ENCODE measurements at places on chromosomes 1 and 21.
A peak's percentile ranks its signal among the peaks of the same experiment; 100 is the strongest.

DNA sequence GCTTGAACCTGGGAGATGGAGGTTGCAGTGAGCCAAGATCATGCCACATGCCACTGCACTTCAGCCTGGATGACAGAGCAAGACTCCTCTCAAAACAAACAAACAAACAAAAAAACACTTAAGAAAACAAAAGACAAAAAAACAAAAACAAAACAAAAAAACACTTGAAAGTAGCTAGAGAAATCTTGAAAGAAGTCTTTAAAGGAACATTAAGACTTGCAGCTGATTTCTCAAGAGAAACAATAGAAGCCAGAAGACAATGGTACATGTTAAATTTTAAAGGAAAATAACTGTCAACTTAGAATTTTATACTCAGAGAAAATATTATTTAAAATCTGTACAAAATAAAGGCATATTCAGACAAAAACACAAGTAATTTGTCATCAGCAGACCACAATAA lies 71.3 kb downstream of the HLX start:
- peak; percentile 19 for DNase-seq

- peak; percentile 96 for DNase-seq
These were observed 19.7 kb upstream of the LMX1A start for GRCh38 chr1:165376041-165376810.

DNA sequence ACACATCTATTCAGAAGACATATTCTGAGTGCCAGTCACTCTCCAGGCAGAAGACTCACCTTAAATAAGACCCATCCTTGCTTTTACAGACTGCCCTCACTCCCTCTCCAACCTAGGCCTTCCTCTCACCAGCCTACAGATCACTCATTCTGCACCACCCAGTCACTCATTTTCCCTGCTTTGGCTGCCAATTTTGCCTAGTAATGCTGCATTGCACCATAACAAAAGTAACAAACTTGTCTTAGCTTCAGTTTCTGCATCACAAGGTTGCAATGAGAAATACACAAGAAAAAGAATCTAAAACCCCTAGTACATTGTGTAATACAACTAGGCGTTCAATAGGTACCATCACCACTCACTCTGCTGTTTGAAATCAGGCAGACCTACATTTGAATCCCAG lies 292.4 kb downstream of the PLPP3 start:
- DNase-seq: peak; percentile 40

DNA sequence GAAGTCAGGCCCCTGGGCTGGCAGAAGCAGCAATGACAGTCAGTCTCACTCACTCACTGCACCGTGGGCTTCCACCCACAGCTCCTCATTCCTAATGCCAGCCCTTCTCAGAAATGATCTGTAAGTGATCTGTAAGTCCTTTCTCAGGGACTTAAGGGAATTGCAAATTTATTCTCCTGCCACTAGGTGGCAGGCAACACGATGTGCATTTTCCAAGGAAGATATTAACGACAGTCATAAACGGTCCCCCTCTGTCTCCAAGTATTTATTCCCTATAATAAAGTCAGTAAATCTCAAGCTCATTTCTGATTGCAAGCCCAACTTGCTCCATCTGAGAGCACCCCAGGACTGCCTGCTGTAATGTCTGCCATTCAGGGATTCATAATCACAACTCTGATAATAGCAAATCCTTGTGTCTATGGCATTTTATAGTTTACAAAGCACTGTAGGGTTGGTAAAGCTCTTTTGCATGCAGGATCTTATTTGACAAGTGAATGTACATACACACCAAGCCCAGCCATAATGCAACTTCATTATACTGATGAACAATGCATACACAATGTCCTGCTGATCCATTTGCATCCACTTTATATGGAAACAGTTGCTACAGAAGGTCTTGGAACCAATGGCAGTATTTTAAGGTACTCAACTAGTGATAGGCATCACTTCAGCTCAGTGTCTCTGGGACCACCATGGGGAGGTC lies 380.5 kb upstream of the CAMK1G start:
- DNase-seq: peak; percentile 67

DNA sequence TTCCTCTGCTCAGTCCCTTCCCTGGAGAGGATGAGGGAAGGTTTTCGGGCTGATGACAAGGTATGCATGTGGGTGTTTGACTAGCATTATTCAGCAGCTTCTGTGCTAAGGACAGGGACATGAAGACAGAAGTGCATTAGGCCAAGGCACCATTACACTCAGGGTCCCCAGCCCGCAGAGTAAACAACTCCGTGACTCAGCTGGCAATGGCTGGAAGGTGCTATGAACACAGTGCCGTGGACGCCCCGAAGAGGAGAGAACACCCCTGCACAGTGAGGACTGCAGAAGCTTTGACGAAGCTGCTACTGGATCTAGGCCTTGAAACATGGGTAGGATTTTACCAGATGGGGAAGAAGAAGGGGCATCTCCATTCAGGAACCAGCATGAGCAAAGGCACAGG lies 13.7 kb upstream of the EPS8L3 start:
- no peak for DNase-seq

GRCh38 chr1:239757716-239758115 lies 334.0 kb upstream of the FMN2 start:
- DNase-seq: no peak

DNA sequence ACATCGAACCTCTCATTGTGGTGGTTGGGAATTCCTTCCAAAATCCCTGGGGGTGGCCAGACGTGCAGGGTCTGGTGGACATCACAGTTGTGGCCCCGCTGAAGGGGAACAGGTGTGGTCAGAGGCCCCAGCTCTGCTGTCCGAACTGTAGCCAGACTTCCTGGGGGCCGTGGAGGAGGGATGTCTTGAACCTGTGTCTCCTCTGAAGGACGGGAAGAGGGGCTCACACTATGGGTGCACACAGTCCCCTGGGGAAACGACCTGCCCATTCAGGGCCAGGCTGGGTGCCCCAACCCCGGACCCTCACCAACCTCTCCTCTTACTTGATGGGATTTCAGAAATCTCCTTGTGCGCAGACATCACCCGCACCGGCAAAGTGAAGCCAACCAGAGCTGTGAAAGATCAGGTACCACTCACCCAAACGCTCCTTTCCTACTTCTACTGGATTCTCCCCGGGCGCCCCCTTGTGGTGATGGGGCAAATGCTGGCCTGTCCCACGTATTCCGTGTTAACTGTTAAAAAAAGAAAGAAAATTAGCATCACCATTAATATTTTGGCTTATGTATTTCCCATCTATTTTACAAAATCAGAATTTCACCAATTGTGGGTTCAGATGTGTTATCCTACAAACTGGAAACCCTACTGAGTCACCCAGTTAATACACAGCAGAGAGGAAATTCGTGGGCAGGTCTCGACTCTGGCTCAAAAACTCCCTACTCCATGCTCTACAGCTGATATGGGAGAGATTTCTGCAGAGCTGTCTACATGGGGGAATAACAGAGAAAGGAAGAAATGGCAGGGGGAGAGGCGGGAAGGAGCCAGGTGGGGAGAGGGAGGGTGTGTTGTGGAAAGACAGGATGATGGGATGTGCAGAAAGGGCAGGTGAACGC lies 28.1 kb downstream of the PADI4 start:
- peak; percentile 53 for DNase-seq

DNA sequence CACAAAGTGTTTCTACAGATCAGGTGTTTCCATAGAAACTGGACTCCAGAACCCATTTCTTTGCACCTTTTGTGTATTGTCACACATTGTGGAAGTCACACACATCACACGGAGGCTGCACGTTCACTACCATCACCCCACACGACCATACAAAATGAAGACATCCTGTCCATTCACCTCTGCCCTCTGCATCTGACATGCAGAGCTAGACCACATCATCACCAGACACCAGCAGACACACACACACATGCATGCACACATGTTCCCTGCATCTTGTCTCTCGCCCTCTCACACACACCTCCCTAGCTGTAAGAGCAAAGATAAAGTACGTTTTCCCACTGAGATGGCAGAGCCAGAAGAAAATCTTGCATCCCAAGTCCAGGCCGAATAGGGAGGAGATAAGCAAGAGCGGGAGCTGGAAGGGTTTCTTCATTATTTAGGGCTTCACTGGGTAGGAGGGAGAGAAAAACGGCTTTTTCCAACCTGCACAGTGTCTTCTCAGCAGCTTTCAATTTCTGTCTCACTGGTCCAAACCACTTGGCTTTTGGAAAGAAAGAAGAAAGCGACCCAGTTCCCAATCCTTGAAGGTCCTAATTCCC lies 709 bp downstream of the PRELP start:
- no peak for DNase-seq

GRCh38 chr21:44579833-44580144 lies 615 bp downstream of the KRTAP10-5 start:
- no peak for DNase-seq

DNA sequence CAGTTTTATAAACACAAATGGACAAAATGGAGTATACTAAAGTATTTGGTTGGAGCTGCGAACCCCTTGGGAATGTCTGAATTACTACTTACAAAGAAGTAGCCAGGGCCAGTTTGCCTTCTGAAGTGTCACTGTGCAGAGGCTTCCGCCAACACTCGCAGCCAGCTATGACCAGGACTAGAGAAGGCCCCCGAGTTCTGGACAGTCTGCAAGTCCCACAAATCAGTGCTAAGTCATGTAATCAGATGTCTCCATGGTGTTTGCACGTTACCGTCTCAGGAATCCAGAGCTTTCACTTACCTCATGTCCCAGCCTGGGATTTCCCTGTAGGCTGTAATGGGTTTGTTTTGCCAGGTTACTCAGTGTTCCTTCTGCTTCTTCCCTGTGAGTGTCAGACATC lies 106.6 kb upstream of the SPAG17 start:
- DNase-seq: peak; percentile 25

- DNase-seq: no peak
These were observed 78.1 kb upstream of the PTBP2 start for GRCh38 chr1:96643519-96643918.

DNA sequence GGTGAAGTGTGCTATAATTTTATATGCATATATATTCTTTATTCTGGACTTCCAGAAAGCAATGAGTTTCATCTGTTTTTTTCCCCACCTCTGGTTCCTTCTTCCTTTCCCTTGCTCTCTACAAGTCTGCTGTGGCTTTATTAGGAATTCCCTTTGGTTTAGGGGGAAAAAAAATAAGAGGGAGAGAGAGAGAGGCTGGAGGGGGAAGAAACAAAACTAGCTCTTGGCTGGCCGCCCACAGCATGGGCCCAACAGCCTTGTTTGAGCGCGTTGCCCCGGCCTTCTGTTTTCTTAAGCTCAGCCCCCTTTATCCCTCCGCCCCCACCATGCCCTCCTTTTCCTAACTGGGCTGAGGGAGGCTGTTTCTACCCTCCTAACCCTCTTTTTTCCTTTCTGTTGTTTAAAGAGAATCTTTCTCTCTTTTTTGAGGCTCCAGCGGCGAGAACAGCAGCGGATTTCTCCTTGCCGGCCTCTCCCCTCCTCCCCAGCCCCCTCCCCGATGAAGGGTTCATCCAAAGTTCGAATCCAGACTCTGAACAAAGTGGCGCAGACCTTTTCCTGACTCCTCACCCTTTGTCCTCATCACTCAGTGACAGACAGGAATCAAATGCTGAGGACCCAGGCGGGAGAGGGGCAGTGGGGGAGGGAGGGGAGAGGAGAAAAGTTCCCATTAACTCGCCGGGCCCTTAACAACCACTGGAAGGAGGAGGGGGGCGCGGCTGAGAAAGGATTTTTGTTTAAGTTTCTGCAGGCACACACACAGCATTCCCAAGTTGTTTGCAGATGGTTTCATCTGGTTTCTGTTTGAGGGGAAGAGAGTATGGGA lies 29.7 kb downstream of the PBX1 start:
- DNase-seq: peak; percentile 78

DNA sequence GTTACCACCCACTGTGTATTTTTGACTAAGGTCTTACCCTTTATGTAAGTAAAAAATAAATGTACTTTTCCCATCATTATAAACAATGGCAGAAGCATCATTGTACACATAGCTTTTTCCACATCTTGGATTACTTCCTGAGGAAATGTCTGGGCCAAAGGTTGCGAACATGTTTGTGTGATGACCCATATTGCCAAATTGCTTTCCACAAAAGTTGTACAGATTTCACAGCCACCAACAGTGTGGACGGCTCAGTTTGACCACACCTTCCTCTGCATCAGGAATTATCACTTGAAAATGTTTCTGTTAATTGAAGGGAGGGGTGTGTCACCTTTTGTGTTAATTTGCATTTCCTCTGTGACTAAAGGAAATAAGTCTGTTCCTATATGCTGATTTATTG lies 25.7 kb downstream of the AKNAD1 start:
- peak; percentile 86 for DNase-seq

DNA sequence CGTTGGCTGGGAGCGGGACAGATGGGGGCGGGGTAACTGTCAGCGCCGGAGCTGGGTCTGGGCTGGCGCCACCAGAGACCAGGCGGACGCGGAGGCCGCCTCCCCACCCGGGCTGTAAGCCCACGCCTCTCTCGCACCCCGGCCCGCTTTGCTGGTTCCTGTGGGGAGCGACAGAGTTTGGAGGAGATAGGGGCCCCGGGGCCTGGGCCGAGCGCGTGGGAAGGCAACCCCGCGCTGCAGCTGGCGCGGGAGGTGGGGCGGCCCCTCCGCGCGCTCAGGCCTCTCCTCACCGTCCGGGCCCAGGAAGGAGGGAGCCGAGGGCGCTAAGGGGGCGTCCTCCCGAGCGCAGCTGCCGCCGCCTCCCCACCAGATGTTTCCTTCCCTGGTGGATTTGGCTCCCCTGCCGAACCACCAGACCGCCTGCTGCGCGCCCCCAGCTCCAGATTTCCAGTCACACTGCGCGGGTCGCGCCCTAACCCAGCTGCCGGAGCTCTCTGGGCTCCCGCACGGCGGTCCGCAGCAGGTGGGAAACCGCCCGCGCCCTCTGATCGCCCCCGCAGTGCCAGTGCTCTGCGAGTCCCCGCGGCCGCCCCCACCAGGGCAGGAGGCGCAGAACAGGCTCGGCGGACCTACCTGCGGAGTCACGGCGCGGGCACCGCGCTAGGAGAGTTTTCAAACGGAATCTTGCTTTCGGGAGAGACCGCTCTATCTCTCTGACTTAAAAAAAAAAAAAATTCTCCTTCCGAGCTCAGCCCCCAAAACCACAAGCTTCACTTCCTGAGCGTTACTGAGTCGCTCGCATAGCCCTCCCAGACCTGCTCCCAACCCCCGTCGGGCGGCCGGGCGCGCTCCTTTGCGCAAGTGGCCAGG lies 1.1 kb downstream of the GFI1 start:
- DNase-seq: no peak

GRCh38 chr1:167821969-167822685 lies 91.8 kb downstream of the ADCY10 start:
- DNase-seq: peak; percentile 67

All from AG10803 (cell line).